ENCODE measurements at places on chromosomes 6 and 20.

GRCh38 chr6:6328451-6328850 is 8.0 kb upstream of the F13A1 start:
- DNase-seq: no peak

GRCh38 chr6:39558591-39559190 is 166.5 kb downstream of the KIF6 start:
- no peak for DNase-seq

DNA sequence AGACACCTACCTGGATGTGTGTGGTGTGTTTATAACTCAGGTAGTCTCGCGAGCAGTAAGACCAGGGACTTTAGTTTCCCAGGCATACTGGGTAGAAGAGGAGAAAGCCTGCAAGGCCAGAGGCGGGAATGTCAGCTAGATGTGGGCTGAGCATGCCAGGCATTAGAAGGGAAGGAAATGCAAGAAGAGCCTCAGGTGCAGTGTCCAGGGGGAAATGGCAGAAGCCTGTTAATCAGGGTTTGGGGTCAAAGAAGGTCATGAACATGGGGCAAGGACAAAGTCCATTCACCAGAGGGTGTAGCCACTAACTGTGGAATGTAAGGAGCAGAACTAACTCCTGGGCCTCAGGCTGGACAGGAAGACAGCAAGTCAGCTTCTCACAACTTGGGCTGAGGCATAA is 305.0 kb downstream of the SMOC2 start:
- DNase-seq: no peak

DNA sequence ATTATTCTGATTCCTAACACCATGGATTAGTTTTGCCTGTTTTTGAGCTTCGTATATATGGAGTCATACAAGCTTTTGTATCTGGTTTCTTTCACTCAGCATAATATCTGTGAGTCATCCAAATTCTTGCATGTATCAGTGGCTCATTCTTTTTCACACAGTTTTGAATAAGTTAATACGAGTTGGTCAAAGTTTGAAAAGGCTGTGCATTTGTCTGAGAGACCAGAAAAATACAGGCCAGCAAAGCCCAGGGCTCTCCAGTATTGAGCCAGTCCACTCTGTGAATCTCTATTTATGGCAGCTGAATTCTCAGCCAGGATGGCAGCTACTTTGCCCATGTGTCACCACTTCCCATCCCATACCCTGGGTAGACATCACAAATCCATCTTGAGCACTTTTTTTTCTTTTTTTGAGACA is 7.2 kb upstream of the CHMP4B start:
- peak; percentile 72 for DNase-seq

- no peak for DNase-seq
Measured at GRCh38 chr6:107102414-107102805, 12.9 kb downstream of the BEND3 start.

- no peak for DNase-seq
Measured at GRCh38 chr6:82957868-82958245, 107.8 kb downstream of the UBE3D start.

DNA sequence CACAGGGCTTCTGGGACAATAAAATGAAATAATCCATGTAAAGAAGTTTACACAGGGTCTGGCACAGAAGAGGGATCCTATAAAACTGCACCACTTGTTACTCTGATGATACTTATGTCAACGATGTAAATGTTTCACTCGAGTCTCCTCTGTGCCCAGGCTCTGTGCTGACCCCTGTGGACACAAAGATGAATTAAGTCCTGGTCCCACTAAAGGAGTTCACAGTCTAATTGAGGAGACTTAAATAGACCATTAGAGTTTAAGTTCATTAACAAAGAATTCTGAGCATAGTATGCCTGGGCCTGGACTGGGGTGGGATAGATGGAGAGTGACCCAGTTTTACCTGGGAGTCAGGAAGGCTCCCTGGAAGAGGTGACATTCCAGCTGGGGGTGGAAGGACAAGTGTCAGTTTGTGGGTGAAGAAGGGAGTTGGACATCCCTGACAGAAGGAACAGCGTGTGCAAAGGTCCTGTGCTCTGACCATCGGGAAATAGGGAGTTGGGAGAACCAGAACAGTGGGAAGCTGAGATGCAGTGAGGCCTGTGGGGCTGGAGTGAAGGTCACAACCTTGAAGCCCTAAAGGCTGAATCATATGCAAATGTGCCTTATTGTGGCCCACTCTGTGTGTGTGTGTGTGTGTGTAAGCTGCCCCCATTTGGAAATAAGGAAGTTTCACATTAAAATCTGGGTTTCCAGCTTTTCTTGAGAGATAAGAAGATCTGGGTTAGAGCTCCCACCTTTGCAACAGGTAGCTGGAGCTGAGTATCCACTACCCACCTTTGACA is 1.1 kb downstream of the OCSTAMP start:
- DNase-seq: no peak

- no peak for DNase-seq
Measured at GRCh38 chr6:111916747-111917146, 43.5 kb upstream of the FYN start.

DNA sequence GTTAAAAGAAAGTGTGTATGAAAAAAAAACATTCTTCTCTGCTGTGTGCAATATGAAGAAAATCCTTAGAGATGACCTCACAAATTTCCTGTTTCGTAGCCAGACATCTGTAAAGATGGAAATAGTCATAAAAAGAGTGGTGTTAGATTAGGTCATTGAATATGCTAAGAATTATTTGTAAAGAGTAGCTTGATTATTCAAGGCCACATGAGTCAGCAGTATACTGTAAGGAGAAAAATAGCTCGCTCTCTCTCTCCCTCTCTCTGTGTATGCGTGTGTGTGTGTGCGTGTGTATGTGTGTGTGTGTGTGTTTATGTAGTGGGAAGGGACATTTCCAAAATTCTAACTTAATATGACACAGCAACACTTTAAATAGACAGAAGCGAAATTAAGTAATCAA is 78.8 kb downstream of the PTCHD4 start:
- DNase-seq: peak; percentile 27

DNA sequence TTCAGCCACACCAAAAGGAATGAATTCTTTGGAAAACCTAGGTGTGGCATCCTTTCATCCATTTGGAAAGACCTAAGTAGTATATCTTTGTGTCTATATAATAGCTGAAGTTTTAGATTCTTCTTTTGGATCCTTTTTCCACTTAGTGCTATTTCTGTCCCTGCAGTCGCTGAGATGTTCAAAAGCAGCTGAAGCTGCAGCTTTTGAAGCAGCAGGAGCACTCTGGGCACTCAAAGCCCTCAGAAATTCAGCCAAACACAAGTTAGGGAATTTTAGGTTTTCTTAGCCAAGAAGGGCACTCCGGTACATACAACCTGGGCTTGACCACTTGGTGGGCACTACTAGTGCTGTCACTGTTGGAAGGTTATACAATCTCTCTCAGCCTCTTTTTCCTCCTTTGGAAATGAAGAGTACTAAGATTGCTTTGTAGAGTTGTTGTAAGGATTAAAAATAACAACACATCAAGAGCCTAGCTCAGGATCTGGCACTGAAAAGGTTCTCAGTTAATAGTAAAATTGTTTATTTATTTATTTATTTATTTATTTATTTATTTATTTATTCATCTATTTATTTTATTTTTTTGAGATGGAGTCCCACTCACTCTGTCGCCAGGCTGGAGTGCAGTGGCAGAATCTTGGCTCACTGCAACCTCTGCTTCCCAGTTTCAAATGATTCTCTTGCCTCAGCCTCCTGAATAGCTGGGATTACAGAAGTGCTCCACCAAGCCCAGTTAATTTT is 71.9 kb upstream of the SLC22A16 start:
- DNase-seq: no peak

- DNase-seq: no peak
Measured at GRCh38 chr6:456358-456867, 64.9 kb downstream of the IRF4 start.

GRCh38 chr6:46098678-46099077 is 31.1 kb upstream of the ENPP4 start:
- DNase-seq: peak; percentile 5

DNA sequence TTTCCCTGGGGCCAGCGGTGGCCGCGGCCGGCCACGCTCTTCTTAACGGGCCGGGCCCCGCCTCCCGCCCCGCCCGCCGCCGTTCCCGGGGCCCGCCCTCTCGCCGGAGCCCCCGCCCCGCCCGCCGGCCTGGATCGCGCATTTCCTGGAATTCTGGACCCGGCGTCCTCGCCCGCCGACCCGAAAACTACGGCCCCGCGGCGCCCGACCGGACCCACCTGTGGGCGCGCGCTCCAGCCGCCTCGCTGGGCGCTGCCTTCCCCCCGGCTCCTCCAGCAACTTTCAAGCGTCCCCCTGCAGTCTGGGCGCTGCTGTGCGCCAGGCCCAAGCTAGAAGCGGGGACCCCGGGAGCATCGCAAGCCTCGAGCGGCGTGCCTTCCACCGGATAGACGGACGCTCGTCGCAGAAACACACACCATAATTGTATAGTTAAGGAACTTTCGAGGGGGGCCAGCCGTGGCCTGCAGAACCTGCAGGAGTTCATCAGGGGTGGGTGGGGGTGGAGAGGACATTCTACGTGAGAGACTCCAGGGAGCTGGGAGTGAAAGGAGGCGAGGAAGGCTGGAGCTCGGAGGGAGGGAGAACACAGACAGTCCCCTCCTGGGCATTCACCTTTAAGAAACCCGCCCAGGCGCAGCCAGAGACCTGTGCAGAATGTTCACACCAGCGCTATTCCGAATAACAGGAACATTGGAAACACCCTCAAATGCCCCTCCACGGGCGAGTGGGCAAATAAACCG is at the start of gene ADA:
TSS of gene ADA (minus strand) at position 16 of the 740 bp plus-strand sequence. CDS start 92 bp downstream, outside the sequence.
- peak; percentile 39 for DNase-seq

DNA sequence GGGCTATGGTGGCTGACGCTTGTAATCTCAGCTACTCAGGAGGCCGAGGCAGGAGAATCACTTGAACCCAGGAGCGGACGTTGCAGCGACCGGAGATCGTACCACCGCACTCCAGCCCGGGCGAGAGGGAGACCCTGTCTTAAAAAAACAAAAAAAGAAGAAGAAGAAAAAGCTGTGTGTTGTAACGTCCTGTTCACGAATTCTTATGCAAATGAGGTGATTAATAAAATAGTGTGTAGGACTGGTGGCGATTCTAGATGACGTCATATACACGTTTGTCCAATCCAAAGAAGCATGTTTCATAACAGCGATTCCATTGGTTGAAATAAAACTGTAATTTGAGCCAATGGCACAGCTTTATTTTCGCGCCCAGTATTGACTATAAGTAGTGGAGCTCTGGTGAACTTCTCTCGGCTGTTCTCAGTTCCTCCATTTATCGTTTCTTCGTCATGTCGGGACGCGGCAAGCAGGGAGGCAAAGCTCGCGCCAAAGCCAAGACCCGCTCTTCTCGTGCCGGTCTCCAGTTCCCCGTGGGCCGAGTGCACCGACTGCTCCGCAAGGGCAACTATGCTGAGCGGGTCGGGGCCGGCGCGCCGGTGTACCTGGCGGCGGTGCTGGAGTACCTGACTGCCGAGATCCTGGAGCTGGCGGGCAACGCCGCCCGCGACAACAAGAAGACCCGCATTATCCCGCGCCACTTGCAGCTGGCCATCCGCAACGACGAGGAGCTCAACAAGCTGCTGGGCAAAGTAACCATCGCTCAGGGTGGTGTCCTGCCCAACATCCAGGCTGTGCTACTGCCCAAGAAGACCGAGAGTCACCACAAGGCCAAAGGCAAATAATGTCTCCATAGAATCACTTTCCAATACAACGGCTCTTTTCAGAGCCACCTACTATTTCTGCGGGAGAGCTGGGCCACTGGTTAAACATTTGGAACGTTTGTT is 47.0 kb downstream of the OR2B2 start:
- DNase-seq: peak; percentile 94

DNA sequence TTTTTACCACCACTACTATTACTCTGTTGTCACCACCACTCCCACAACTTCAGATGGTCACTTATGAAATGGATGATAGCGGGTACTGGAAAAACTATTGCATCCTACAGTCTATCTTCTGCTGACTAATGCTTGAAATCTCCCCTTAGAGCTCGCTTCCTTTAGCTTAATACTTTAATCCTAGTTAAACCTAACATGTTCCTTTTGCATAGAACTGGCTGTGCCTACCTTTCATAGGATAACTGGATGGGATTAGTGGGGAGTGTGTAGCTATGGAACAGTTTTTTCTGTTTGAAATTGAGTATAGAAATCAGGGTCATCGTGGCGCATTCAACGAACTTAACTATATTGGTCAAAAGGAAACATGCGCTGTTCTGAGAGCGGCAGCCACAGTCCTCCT is 294.7 kb downstream of the FARS2 start:
- no peak for DNase-seq

GRCh38 chr20:25021336-25021735 is 28.8 kb upstream of the APMAP start:
- DNase-seq: no peak

DNA sequence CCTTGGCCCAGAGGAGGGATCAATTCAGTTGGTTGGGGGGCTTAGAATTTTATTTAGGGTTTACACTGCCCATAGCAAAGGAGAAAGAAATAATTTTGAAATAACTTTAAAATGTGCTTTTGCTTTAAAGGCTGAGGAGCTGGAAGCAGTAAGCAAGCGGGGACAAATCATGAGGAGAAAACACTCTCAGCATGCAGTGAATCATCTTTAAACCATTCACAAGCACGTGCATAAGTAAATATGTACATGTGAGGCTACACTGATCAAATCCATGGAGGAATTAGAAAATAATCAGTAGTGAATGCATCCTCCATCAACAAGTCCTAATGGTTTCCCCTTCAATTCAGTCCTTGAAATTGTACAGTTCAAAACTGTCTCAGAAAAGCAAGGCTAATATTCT is 181.0 kb downstream of the MTFR2 start:
- peak; percentile 10 for DNase-seq

DNA sequence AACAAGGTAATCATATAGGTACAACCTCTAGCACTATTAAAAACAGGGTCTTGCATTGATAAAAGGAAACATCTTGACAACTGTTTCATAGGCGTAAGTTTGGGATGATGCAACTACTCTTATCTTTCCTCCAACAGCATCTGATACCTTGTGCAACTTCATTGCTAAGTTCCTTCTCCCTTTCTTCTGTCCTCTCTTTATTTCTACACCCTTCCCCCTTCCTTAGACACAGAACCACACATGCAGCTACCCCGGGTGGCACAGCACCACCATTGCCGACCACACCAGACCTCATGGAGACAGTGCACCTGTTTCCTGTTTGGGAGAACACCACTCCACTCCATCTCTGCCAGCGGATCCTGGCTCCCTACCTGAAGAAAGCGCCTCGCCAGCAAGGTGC is 14.4 kb downstream of the MYB start:
- DNase-seq: no peak

- peak; percentile 66 for DNase-seq
Measured at GRCh38 chr6:26199773-26200764, 112.8 kb downstream of the HFE start.

GRCh38 chr20:35454881-35455609 is at the start of gene CEP250:
Gene CEP250 (plus strand): TSS chr20:35455598. CDS start chr20:35462368, 6,770 bp downstream.
- DNase-seq: peak; percentile 99
